Activated CD8-positive, alpha-beta T cell treated with anti-CD3 and anti-CD28 coated beads for 36 hours (primary cell): ENCODE measurements at places on chromosomes 1 and 21. TPM values are rescaled to one million over a fixed set of nuclear protein-coding genes. Genes with fewer than 3 reads are reported as not detected.
A peak's percentile ranks its signal among the peaks of the same experiment; 100 is the strongest.

- H3K4me1 ChIP-seq: peaks cover 25% of the 10 kb centered on the region
- H3K27ac ChIP-seq: no peak overlapping the region
- peaks cover 19% of the 10 kb centered on the region for H3K27me3 ChIP-seq
- no peak for DNase-seq
- H3K36me3 ChIP-seq: no peaks in the 10 kb centered on the region
These were observed 2.9 kb upstream of the PSEN2 start for GRCh38 chr1:226867461-226868054.

DNA sequence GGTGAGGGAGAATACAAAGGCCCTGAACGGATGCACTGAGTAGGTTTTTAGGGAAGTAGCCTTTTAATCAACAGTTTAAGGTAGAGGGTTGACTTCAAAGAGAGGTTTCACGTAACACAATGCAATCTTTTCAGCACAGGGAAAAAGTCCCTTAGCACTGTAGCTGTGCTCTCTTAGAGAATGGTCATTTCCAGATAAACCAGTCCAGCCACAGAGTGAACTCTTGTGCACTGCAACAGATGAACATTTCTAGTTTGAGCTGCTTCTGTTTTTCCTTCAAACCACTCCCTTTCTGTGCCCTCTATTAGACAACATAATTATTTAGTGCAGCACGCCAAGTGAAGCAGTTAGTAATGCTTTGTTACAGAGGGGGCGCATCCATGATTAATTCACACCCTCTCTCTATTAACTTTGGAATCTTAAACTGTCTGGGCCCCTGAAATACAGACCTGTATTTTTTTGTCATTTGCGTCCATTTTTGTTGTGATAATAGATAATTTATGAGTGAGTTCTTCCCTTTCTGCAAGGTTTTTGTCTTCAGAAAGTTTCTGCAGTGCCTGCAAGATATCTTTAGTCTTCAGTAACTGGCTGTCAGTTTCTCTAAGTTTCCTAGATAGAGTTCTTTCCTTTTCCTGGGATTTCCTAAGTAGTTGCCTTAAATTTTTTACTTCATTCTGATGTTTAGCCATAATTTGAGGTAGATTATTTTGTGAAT, 22.9 kb downstream of the LCA5L start:
- no peak overlapping the region for H3K27ac ChIP-seq
- no peaks in the 10 kb centered on the region for H3K36me3 ChIP-seq
- H3K27me3 ChIP-seq: no peaks in the 10 kb centered on the region

- peaks cover 29% of the 10 kb centered on the region for H3K36me3 ChIP-seq
- H3K4me3 ChIP-seq: no peak overlapping the region
- no peaks in the 10 kb centered on the region for H3K27me3 ChIP-seq
- peak; percentile 48 for DNase-seq
These were observed 30.0 kb downstream of the IARS2 start for GRCh38 chr1:220123889-220124288.

DNA sequence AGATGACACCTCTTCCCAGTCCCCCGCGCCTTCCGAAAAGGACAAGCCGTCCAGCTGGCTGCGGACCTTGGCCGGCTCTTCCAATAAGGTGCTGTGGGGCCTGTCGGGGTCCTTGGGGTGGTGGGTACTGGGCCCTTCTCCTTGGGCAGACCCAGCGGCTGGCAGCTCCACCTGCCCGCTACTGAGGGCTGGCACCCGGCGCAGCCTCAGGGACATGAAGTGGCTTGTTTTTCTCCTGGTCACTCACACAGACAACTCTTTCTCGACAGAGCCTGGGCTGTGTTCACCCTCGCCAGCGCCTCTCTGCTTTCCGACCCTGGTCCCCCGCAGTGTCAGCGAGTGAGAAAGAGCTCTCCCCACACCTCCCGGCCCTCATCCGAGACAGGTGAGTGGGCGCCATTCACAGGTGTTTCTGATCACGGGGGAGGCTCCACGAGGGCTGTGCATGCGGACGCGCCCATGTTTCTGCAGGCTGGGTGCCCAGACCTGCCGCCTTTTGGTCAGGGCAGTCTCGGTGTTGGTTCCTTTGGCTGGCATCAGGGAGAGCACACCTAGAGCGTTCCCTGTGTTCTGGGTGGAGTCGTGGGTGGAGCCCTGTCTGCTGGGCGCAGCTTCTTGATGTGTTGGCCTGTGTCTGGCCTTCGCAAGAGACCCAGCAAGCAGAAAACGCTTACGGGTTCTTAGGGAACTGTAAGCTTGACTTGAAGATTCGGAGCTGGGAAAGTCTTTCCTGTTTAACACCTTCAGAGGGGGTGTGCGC, 75.1 kb downstream of the SKI start:
- H3K27ac ChIP-seq: peak overlapping the region; percentile 30
- no peak for DNase-seq
- H3K4me1 ChIP-seq: peaks cover 42% of the 10 kb centered on the region
- H3K36me3 ChIP-seq: peaks cover 32% of the 10 kb centered on the region

DNA sequence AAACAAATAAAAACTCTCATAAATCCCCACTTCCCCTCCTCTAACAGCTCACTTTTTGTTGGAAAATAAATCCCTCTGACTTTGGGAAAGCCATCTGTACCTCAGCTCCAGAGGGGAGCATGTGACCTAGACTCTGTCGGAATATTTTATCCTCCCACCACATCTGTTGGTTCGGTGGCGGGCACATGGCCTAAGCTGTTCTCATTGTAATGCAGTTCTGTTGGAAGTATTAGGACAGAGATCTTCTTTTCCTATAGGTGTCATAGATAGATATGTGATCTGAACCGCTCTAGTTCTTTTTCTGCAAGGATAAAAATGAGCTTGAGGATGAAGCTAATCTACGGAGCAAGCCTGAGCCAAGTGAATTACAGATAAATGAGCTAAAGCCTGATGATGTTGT, 50.5 kb upstream of the EPS8L3 start:
- no peak overlapping the region for H3K4me3 ChIP-seq
- DNase-seq: no peak
- H3K27me3 ChIP-seq: no peaks in the 10 kb centered on the region
- no peaks in the 10 kb centered on the region for H3K4me1 ChIP-seq
- no peaks in the 10 kb centered on the region for H3K36me3 ChIP-seq

GRCh38 chr1:89382479-89382878, 18.6 kb downstream of the GBP6 start:
- H3K36me3 ChIP-seq: peaks cover 1% of the 10 kb centered on the region
- H3K27ac ChIP-seq: no peak overlapping the region
- H3K27me3 ChIP-seq: no peaks in the 10 kb centered on the region
- DNase-seq: no peak
- H3K4me3 ChIP-seq: no peak overlapping the region

Gene LAPTM5
- total RNA-seq: 237 TPM

Gene ATP6V1G3
- total RNA-seq: not detected

Gene CLDN17
- not detected for total RNA-seq

Gene DEPDC1
- 16.0 TPM for total RNA-seq

Gene OR4F16
- not detected for total RNA-seq
